Mammary epithelial cell (primary cell): ENCODE measurements at places on chromosomes 2 and 18. TPM values are rescaled to one million over a fixed set of nuclear protein-coding genes. Genes with fewer than 3 reads are reported as not detected.

Gene GCKR
- 1.1 TPM for polyA plus RNA-seq

Gene BOLL
- polyA plus RNA-seq = not detected

Gene PFN4
- 0.42 TPM for polyA plus RNA-seq

Gene LCT
- polyA plus RNA-seq = 0.01 TPM

Gene CIB4
- polyA plus RNA-seq = not detected

Gene GBX2
- not detected for polyA plus RNA-seq

Gene AQP12B
- not detected for polyA plus RNA-seq
